ENCODE measurements at places on chromosomes 3 and 15.

- no peak for DNase-seq
Measured at GRCh38 chr3:50652709-50653108, 22.0 kb upstream of the DOCK3 start.

DNA sequence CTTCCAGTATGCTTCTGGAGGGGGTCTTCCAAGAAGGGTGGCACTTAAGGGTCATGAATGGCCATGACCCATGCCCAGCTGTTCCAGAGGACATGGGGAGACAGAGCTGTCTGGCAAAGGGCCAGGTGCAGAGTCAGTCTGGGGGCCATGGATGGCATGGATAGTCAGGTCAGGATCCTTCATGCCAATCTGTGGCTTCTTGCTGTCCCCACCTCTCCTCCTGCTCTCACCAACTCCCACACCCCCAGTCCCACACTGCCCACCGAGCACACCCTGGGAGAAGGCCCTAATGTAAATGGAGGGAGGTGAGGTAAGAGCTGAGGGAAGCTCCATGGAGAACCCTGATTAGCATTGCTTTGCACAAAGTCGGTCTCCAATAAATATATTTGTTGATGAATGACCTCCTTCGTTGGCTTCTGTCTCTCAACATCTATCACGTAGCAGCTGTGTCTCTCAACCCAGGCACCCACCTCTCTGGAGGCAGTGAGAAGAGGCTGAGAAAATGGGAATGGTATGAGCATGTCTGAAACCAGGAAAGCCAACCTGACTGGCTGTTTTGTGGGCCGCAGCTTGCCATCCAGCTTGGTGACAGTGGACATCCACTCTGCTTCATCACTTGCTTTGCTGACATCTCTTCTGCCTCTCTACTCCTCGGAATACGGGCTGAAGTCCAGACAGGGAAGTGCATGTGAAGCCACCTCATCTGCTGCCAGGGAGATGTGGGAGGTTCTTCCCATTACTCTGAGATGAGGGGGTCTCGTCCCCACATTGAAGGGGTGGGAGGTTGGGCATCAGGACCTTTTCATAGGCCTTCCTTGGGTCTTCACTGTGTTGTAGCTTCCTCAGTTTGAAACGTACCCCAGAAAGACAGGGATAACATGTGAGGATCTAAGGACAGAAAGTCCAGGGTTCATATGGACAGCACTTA, 37.7 kb upstream of the RAB6B start:
- DNase-seq, result no peak

- no peak for DNase-seq
Measured at GRCh38 chr15:27782125-27782524, 317.0 kb downstream of the OCA2 start.

DNA sequence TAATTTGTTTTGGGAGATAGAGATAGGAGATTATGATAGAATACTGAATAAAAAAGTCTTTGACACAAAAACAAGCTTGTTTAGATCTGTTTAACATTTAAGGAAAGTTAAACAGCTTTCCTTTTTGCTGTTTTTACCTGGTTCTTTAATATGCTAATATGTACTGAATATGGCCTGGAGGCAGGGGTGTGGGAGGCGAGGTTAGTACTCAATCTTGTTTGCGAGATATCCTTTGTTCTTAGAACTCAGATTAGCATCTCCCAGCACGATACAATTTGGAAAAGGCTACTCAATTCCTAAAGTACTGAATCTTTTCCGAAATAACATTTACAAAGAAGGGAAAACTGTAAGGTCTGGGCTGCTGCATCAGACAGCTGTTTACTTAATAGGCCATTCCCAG, 40.8 kb upstream of the ST3GAL6 start:
- no peak for DNase-seq

DNA sequence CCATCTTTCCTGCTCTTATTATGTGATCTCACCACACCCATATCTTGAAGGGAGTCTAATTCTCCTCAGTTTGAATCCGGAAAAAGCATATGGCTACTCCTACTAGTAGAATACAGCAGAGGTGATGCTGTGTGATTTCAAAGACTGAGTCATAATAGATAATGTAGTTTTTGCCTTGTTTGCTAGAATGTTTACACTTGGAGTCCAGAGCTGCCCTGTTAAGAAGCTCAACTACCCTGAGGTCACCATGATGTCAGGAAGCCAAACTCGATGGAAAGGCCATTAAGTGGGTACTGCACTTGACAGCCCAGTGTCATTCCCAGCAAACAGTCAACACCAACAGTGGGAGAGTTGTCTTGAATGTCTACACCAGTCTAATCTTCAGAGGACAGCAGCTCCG, 56.9 kb downstream of the CD200R1L start:
- DNase-seq, result no peak

DNA sequence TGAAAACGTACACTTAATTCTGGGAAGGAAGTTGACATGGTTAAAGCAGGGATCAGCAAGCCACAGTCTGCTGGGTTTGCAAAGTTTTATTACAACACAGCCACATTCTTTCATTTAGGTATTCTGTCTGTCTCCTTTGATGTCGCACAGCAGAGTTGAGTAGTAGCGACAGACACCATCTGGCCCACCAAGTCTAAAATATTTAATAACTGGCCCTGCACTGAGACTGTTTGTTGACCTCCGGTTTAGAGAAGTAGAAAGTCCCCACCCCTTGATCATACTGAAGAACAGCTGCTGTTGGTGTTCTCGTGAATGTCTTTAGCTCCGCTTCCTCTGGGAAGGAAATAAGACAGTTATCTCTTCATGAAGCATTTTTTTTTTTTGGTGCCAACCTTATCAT, 66.2 kb downstream of the MCTP2 start:
- no peak for DNase-seq

DNA sequence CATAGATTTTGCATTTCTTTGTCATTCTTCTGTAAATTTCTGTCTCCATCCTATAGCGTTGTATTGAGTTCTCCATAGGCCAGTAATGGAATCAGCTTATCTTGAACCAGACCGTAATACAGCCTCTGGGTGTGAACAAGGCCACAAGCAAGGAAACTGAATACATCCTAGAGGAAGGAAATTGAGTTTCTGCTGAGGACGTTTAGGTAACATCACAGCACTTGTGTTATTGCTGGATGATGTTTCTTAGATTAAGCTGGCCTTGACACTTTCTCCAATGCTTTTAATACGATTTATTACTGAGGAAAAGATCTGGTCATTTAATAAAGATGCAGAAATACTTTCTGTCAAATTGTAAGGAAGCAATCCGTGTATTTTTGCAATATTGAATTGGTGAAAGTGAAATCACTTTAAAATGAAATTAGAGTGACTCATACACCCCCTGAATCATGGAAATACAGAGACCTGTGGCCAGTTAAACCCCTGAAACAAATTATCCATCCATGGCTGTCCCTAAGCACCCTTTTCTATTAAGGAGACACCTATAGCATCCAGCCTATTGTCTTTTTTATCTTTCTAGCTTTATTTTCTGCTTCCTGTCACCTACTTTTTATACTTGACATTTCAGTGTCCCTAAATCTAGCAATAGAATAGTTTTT, 48.5 kb upstream of the UBE3A start:
- no peak for DNase-seq

All from hypothalamus (tissue), 51 donors.